Esophagus squamous epithelium (tissue), 5 donors: ENCODE measurements at places on chromosomes 11 and 22. TPM values are rescaled to one million over a fixed set of nuclear protein-coding genes. Genes with fewer than 3 reads are reported as not detected.

- no peak overlapping the region for H3K27ac ChIP-seq
- no peak overlapping the region for H3K4me3 ChIP-seq
- H3K4me1 ChIP-seq: no peaks in the 10 kb centered on the region
- no peaks in the 10 kb centered on the region for H3K27me3 ChIP-seq
- no peak for DNase-seq
- no peaks in the 10 kb centered on the region for H3K36me3 ChIP-seq
Observed at GRCh38 chr11:132556316-132556715, 976.0 kb downstream of the OPCML start.

- H3K36me3 ChIP-seq: no peaks in the 10 kb centered on the region
- H3K4me3 ChIP-seq: peak overlapping the region; percentile 74
- H3K27ac ChIP-seq: peak overlapping the region; percentile 84
- no peaks in the 10 kb centered on the region for H3K27me3 ChIP-seq
- DNase-seq: no peak
- H3K4me1 ChIP-seq: peaks cover 86% of the 10 kb centered on the region
Observed at GRCh38 chr11:129278586-129279319, 86.6 kb upstream of the ARHGAP32 start.

GRCh38 chr22:40043081-40043480 lies 48.3 kb downstream of the FAM83F start:
- H3K4me1 ChIP-seq: peaks cover 30% of the 10 kb centered on the region
- H3K27me3 ChIP-seq: no peaks in the 10 kb centered on the region
- peak overlapping the region; percentile 98 for H3K27ac ChIP-seq
- peak overlapping the region; percentile 82 for H3K4me3 ChIP-seq
- H3K36me3 ChIP-seq: no peaks in the 10 kb centered on the region

DNA sequence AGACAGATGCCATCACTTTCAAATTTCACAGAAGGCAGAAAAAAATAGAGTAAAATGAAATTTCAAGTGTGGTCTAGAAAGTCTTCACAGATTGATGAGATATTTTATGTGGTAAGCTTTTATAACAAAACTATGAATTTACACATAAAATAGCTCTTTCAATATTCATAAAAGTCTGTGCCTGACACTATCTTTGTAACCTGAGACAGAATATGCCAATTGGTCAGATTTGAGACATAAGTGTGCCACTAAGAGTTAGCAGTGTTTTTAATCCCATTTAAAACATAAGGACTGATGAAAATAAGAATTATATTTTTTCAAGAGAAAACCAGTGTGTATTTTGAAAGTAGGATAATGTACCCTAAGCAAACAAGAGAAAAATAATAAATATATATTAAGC lies 769.5 kb upstream of the LUZP2 start:
- no peaks in the 10 kb centered on the region for H3K36me3 ChIP-seq
- no peak overlapping the region for H3K4me3 ChIP-seq
- no peak overlapping the region for H3K27ac ChIP-seq
- no peaks in the 10 kb centered on the region for H3K27me3 ChIP-seq

- H3K36me3 ChIP-seq: peaks cover 67% of the 10 kb centered on the region
- no peak overlapping the region for H3K4me3 ChIP-seq
- no peaks in the 10 kb centered on the region for H3K4me1 ChIP-seq
- no peak for DNase-seq
Observed at GRCh38 chr22:38290347-38290746, 17.5 kb upstream of the TMEM184B start.

GRCh38 chr11:85464283-85464682 lies 162.9 kb downstream of the DLG2 start:
- no peak for DNase-seq
- H3K27ac ChIP-seq: no peak overlapping the region
- H3K36me3 ChIP-seq: no peaks in the 10 kb centered on the region

- H3K4me1 ChIP-seq: no peaks in the 10 kb centered on the region
- H3K36me3 ChIP-seq: no peaks in the 10 kb centered on the region
- no peaks in the 10 kb centered on the region for H3K27me3 ChIP-seq
Observed at GRCh38 chr11:6204706-6205105, 651 bp upstream of the C11orf42 start.

GRCh38 chr22:20205964-20206708 lies 55.3 kb upstream of the CCDC188 start:
- H3K27ac ChIP-seq: peak overlapping the region; percentile 84
- peak overlapping the region; percentile 48 for H3K4me3 ChIP-seq
- peaks cover 25% of the 10 kb centered on the region for H3K4me1 ChIP-seq
- H3K27me3 ChIP-seq: no peaks in the 10 kb centered on the region
- no peak for DNase-seq

GRCh38 chr11:132898676-132899075 lies 633.6 kb downstream of the OPCML start:
- no peak overlapping the region for H3K27ac ChIP-seq
- no peaks in the 10 kb centered on the region for H3K27me3 ChIP-seq
- no peaks in the 10 kb centered on the region for H3K36me3 ChIP-seq
- no peaks in the 10 kb centered on the region for H3K4me1 ChIP-seq
- DNase-seq: no peak

DNA sequence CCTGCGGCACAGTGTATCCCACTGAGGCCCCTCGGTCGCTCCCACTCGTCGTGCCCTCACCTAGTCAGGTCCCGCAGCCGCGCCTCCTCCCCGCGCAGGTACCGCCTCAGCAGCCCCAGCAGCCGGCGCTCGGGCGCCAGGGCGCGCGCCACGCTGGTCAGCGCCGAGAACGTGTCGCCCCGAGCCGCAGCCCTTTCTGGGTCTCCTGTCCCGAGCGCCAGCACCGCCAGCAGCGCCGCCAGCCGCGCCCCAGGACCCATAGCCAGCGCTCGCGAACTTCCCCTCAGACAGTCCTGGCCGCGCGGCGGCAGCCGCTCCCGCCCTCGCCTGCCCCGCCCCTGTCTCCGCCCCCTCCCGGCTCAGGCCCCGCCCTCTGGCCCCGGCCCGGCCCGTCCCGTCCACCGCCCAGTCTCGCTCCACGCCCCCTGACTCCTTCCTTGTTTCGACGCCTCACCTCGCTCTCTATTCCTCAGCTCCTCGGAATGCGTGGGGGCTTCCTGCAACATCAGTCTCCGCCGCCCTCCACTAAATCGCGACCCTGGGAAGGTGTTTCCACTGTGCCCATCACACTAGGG lies at the start of gene P4HA3:
TSS of gene P4HA3 (minus strand) at position 289 of the 575 bp plus-strand sequence. CDS start at position 260, 29 bp downstream.
- H3K4me3 ChIP-seq: peak within 1 kb of the TSS; percentile 74
- no peak for DNase-seq
- H3K27ac ChIP-seq: no peak within 1 kb of the TSS
- no peaks in the 10 kb centered on the region for H3K4me1 ChIP-seq
- H3K36me3 ChIP-seq: no peaks in the 10 kb centered on the region
- H3K27me3 ChIP-seq: peaks cover 47% of the 10 kb centered on the region

DNA sequence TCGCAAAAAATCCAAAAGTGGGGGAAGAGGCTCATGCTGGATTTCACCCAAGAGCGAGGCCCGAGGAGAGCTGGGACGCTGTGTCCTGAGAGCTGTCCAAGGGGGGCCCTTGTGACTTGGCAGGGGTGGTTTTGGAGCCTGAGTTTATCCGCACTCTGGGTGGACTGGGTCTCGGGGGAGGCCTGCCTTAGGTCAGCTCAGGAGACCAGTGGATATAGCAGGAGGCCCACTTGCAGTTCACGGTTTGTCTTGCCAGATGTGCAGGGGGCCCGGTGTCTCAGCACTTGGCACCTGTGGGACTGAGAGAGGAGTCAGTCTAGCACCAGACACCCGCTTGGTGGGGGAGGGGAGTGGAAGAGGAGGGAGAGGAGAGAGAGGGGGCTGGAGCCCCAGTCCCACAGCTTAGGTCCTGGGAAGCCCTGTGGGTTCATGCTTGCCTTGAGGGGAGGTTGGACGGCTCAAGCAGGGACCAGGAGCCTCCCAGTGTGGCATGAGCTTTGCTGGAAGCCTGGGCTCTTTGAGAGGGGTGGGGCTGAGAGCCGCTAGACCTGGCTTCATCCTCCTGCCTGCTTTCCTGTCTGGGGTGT lies 33.4 kb downstream of the PARVB start:
- no peaks in the 10 kb centered on the region for H3K27me3 ChIP-seq
- H3K4me3 ChIP-seq: peak overlapping the region; percentile 26
- no peaks in the 10 kb centered on the region for H3K36me3 ChIP-seq
- peaks cover 38% of the 10 kb centered on the region for H3K4me1 ChIP-seq
- DNase-seq: no peak

DNA sequence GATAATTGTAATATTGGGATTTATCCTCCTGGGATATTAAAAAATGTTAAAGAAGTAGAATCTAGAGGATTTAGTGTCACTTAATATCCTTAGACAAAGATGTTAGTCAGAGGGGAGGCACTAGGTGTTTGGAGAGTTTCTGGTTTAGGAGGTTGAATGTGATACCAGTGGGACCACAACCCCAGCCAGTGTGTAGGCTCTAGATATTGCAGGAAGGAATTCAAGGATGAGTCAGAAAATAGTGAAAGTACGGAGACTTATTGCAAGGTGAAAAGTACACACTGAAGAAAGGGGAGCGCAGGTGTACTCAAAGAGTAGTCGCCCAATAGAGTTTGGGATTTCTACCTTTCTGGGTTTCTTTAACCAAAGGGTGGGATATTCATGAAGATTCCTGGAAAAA lies 5.7 kb upstream of the TMEM41B start:
- no peak overlapping the region for H3K27ac ChIP-seq
- no peak overlapping the region for H3K4me3 ChIP-seq
- no peak for DNase-seq

DNA sequence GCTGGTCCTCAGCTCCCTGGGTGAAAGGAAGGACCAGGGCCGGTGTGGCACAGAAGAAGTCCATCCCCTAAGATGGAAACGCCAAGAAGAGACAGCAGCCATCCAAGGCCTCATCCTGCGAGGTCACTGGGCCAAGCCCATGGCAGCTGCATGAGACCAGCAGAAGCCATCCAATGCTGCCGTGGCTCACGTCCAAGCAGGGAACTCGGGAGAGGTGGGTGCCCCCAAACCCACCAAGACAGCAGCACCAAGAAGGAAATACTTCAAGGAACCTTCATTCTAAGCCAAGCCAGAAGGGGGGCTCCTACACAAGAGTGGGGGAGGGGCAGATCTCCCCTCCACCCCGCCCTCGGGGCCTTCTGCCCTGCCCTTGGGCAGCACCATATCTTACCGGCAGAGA lies 49.6 kb downstream of the IGSF9B start:
- H3K27me3 ChIP-seq: no peaks in the 10 kb centered on the region
- H3K4me1 ChIP-seq: no peaks in the 10 kb centered on the region
- no peak overlapping the region for H3K27ac ChIP-seq
- H3K36me3 ChIP-seq: no peaks in the 10 kb centered on the region

DNA sequence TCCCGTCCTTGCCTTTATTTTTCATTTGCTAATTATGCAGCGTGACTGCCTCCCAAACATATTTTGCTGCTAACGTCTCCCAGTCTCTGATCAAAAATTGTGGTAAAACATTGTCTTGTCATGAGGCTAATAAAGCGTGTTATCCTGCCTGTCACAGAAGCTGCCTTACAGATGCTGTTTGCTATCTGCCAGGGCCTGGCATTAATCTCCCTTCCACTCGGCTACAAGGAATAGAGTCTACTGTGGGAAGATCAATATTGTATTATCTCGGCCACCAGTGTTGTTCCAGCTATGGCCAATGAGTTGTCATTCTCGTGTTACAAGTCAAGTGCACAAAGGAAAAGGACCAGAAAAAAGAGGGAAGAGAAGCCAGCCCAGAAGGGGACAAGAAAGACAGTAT lies 100.3 kb downstream of the SEZ6L start:
- no peak for DNase-seq
- H3K4me3 ChIP-seq: no peak overlapping the region
- H3K36me3 ChIP-seq: no peaks in the 10 kb centered on the region
- no peak overlapping the region for H3K27ac ChIP-seq

- peaks cover 13% of the 10 kb centered on the region for H3K4me1 ChIP-seq
- H3K27me3 ChIP-seq: no peaks in the 10 kb centered on the region
- peaks cover 4% of the 10 kb centered on the region for H3K36me3 ChIP-seq
- no peak overlapping the region for H3K4me3 ChIP-seq
- H3K27ac ChIP-seq: peak overlapping the region; percentile 62
Observed at GRCh38 chr11:119310682-119311052, 6.3 kb downstream of the MCAM start.

- peaks cover 62% of the 10 kb centered on the region for H3K4me1 ChIP-seq
- peaks cover 25% of the 10 kb centered on the region for H3K36me3 ChIP-seq
- no peak for DNase-seq
- H3K4me3 ChIP-seq: no peak overlapping the region
- H3K27ac ChIP-seq: no peak overlapping the region
Observed at GRCh38 chr11:72238040-72238450, 5.9 kb downstream of the PHOX2A start.

GRCh38 chr11:16815047-16815767 lies 76.8 kb downstream of the C11orf58 start:
- no peaks in the 10 kb centered on the region for H3K27me3 ChIP-seq
- no peak overlapping the region for H3K4me3 ChIP-seq
- H3K27ac ChIP-seq: no peak overlapping the region
- H3K4me1 ChIP-seq: peaks cover 11% of the 10 kb centered on the region
- H3K36me3 ChIP-seq: no peaks in the 10 kb centered on the region
- DNase-seq: no peak

- peak overlapping the region; percentile 99 for H3K27ac ChIP-seq
- peaks cover 12% of the 10 kb centered on the region for H3K4me1 ChIP-seq
- H3K4me3 ChIP-seq: no peak overlapping the region
- H3K36me3 ChIP-seq: peaks cover 26% of the 10 kb centered on the region
Observed at GRCh38 chr11:65435981-65436411, 13.4 kb downstream of the NEAT1 start.

Gene NRIP3
- 1.3 TPM for total RNA-seq

Gene FUT4
- 1.5 TPM for total RNA-seq

Gene FXYD2
- not detected for total RNA-seq

Gene OR51E1
- not detected for total RNA-seq

Gene ADORA2A
- 2.5 TPM for total RNA-seq

Gene OR51B5
- total RNA-seq: not detected

Gene OR52A1
- not detected for total RNA-seq

Gene RBM14
- total RNA-seq: 61.5 TPM

Gene IGF2
- total RNA-seq: 35.3 TPM

Gene LRRC75B
- 20.4 TPM for total RNA-seq

Gene CCDC116
- not detected for total RNA-seq

Gene RTN4R
- 3.9 TPM for total RNA-seq

Gene WBP2NL
- total RNA-seq: not detected

Gene KBTBD4
- 13.2 TPM for total RNA-seq
